ENCODE measurements at places on chromosomes 1 and 21.

DNA sequence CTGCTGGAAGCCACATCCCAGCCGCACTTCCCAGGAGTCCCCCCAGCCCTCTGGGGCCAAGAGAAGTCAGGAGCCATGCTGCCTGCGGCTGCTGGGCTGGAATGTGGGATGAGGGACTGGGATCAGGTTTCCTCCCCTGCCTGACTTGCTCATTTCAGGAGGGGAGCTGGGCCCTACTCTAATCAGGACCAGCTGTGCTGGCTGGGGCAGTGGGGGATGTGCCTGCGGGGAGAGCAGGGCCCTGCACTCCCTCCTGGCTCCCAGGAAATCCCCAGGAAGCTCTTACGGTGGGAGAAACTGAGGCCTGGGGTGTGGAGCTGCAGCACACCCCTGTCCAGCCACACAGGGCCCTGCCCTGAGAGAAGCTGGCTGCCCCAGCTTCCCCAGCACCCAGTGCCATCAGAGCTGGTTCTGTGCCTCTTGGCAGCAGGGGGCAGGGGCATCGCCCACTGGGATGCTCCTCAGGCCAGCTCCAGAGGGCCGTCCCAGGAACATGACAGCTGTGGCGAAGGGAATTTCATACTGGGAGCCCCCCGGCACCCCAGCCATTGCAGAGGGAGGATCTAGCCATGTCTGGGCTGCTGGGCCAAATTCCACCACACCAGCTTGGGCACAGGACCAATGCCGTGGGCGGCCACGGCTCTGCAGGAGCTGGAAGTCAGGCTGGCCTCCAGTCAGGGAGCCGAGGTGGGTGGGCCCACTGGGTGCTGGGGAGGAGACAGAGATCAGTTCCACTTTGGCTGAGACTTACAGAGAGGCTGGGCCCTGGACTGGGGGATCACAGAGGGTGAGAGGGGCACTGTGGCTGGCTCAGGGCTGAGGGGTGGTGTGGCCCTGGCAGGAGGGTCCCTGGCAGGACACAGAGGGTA, 21.3 kb upstream of the PRSS38 start:
- DNase-seq, result no peak

DNA sequence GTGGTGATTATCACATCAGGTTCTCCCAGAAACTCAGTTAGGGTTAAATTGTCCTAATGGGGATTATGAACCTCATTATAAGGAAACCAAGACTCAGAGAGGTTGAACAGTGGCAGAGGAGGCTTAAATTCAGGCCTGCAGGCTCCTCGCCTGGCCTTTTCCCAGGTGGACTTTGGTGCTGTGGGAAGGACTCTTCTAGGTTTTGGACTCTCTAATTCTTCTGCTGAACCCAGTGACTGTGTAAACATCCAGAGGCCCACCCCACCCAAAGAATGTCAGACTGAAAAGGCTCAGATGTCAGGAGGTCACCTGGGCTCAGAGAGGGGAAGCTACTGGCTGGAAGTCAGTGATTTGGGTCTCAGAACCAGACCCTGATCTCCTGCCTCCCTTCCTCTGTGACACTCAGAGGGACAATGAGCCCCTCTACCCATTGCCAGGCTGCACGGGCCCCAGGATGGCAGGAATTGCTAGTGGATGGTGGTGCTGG, 2.5 kb downstream of the ZNF362 start:
- DNase-seq, result no peak

GRCh38 chr1:80155371-80155770, 1148.8 kb upstream of the ADGRL4 start:
- no peak for DNase-seq

- no peak for DNase-seq
Observed at GRCh38 chr1:185062710-185063370, 17.5 kb downstream of the RNF2 start.

GRCh38 chr1:98704474-98704873, 43.0 kb downstream of the SNX7 start:
- DNase-seq, result no peak

- DNase-seq, result no peak
Observed at GRCh38 chr1:41789661-41790330, 128.9 kb downstream of the HIVEP3 start.

DNA sequence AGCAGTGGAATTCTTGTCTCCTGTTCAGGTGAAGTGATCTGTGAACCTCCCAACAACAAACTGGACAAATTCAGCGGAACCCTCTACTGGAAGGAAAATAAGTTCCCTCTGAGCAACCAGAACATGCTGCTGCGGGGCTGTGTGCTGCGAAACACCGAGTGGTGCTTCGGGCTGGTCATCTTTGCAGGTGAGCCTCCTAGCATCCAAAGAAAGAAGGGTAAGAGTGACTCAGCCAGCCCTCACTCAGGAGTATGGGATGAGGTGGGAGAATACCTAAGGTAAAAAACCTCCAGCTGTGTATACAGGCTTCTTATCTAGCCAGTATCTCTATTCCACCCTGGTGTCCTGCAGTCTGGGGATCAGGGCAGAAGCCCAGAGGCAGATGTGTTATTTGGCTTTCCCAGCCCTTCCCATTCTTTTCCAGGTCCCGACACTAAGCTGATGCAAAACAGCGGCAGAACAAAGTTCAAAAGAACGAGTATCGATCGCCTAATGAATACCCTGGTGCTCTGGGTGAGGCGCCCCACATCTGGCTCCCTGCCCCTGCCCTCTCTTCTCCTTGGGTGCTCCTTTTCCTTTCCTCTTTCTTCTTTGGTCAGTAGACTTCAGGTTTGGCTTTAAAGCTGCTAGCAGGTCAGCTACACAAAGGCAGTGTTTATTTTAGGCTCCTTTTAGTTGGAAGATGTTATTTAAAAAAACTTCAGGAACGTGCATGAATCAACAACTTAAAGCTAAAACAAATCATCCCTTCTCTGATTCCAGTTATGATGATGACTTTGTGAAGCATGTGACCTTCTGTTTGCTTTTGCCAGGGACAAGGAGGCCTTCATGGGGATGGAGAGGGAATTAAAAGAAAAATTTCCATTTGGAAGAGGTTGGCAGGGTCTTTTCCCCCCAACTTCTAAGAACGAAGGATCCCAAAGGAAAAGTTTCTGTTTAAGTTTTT, 9.0 kb downstream of the ATP8B2 start:
- no peak for DNase-seq
